ENCODE measurements at places on chromosomes 1 and 21. TPM values are rescaled to one million over a fixed set of nuclear protein-coding genes. Genes with fewer than 3 reads are reported as not detected.

The SLC35F3 gene
- total RNA-seq, result 2.5 TPM

The LRRC8B gene
- total RNA-seq, result 35.4 TPM

The TMEM39B gene
- 3.2 TPM for total RNA-seq

The TTC34 gene
- total RNA-seq, result 0.25 TPM

The S100A9 gene
- 20.2 TPM for total RNA-seq

The KDF1 gene
- total RNA-seq, result not detected

The CLCC1 gene
- total RNA-seq, result 26.1 TPM

The TCHHL1 gene
- total RNA-seq, result not detected

The FCGR1A gene
- total RNA-seq, result 2.7 TPM

The TSSK3 gene
- total RNA-seq, result not detected

The IQGAP3 gene
- 0.98 TPM for total RNA-seq

The RIMS3 gene
- 20.4 TPM for total RNA-seq

The PTGER3 gene
- 1.2 TPM for total RNA-seq

The S1PR1 gene
- total RNA-seq, result 20.7 TPM

The SEMA6C gene
- 24.8 TPM for total RNA-seq

The TSTD1 gene
- total RNA-seq, result 26.1 TPM

The LCE6A gene
- not detected for total RNA-seq

The FASLG gene
- not detected for total RNA-seq

The ZFP69B gene
- total RNA-seq, result 18.9 TPM

The LRRC39 gene
- total RNA-seq, result 4.4 TPM

The SERTAD4 gene
- total RNA-seq, result 6.1 TPM

The HTR6 gene
- 0.25 TPM for total RNA-seq

The ETV3 gene
- total RNA-seq, result 12.5 TPM

The TNFRSF9 gene
- total RNA-seq, result not detected

The CENPF gene
- 14.8 TPM for total RNA-seq

The CAPN9 gene
- not detected for total RNA-seq

The FLG gene
- under 0.01 TPM for total RNA-seq

The RXRG gene
- 7.1 TPM for total RNA-seq

The RNF207 gene
- total RNA-seq, result 6.1 TPM

The PDPN gene
- total RNA-seq, result 7.4 TPM

The EPHA8 gene
- total RNA-seq, result 1.2 TPM

The ATAD3A gene
- 9.8 TPM for total RNA-seq

Data from temporal lobe (tissue), 4 donors.